Thoracic aorta (tissue), 2 donors: ENCODE measurements at places on chromosomes 13 and 19.

DNA sequence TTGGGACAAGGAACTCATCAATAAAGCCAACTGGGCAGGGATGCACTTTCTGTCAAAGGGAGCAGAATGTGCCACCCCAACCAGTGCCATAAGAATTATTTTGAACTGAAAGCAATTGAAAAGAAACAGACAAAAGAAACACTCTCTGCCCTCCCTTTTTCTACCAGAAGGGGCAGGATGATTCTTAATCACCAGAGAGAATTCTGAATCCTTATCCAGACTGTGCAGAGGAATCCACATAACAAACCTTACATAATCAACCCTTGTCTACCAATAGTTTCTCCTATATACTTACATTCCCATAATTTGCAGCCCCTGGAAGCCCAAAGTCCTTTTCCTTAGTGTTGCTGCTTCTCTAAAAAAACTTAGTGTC, 520.7 kb upstream of the NBEA start:
- no peak overlapping the region for H3K4me3 ChIP-seq
- H3K27ac ChIP-seq, result no peak overlapping the region
- H3K36me3 ChIP-seq, result no peaks in the 10 kb centered on the region
- no peak for DNase-seq
- H3K4me1 ChIP-seq, result no peaks in the 10 kb centered on the region
- no peaks in the 10 kb centered on the region for H3K27me3 ChIP-seq

GRCh38 chr19:33273881-33274662, 28.3 kb downstream of the CEBPA start:
- H3K4me3 ChIP-seq, result no peak overlapping the region
- no peaks in the 10 kb centered on the region for H3K27me3 ChIP-seq
- H3K27ac ChIP-seq, result no peak overlapping the region
- peaks cover 9% of the 10 kb centered on the region for H3K4me1 ChIP-seq
- no peaks in the 10 kb centered on the region for H3K36me3 ChIP-seq
- DNase-seq, result peak; percentile 18

- no peak overlapping the region for H3K27ac ChIP-seq
- no peak overlapping the region for H3K4me3 ChIP-seq
- DNase-seq, result no peak
- no peaks in the 10 kb centered on the region for H3K27me3 ChIP-seq
Observed at GRCh38 chr19:6791237-6791636, 18.7 kb downstream of the VAV1 start.

DNA sequence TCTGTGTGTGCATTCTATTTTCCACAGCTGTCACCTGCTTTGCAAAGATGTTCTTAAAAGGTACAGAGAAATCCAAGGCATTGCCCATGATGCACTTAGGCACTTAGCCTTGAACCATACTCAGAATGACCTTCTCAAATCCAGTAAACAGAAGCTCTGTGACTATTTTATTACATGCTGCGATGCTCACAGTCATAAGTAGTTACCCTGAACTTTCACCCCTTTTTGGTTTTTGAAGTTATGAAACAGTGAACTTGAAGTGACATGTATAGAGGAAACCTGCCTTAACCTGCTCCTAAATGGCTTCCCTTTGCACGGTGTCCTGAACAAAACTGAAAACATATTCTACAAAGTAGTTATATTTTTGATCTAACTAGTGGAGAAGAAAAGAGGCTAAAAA, 100.4 kb downstream of the SLC10A2 start:
- H3K4me3 ChIP-seq, result no peak overlapping the region
- no peak overlapping the region for H3K27ac ChIP-seq
- no peaks in the 10 kb centered on the region for H3K36me3 ChIP-seq

- DNase-seq, result no peak
- no peaks in the 10 kb centered on the region for H3K4me1 ChIP-seq
- H3K27ac ChIP-seq, result no peak overlapping the region
- no peak overlapping the region for H3K4me3 ChIP-seq
- H3K36me3 ChIP-seq, result no peaks in the 10 kb centered on the region
Observed at GRCh38 chr19:38993271-38993670, 17.7 kb upstream of the FBXO17 start.

GRCh38 chr13:36450534-36450933, 18.2 kb downstream of the CCNA1 start:
- no peak overlapping the region for H3K27ac ChIP-seq
- H3K4me1 ChIP-seq, result no peaks in the 10 kb centered on the region
- H3K36me3 ChIP-seq, result no peaks in the 10 kb centered on the region

DNA sequence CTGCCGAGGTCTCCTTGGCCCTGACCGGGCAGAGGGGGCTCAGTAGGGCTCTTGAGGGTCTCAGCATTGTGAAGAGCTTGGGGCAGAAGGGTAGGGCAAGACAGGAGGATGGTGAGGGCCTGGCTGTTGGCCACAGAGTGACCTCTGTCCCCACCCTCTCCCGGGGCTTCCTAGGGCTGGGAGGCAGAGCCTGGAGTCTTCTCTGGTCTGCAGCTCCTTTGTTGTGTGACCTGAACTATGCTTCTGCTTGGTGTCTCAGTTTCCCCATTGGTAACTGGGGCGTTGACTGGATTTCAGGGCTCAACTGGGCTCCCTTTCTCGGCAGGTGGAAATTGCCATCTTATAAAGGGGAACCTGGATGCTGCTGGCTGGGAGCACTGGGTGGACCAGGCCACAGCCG, 30.1 kb upstream of the PEPD start:
- no peaks in the 10 kb centered on the region for H3K4me1 ChIP-seq
- no peaks in the 10 kb centered on the region for H3K27me3 ChIP-seq
- no peaks in the 10 kb centered on the region for H3K36me3 ChIP-seq
- H3K4me3 ChIP-seq, result no peak overlapping the region

- peaks cover 3% of the 10 kb centered on the region for H3K4me1 ChIP-seq
- DNase-seq, result no peak
- no peak overlapping the region for H3K4me3 ChIP-seq
- H3K27ac ChIP-seq, result no peak overlapping the region
- peaks cover 53% of the 10 kb centered on the region for H3K36me3 ChIP-seq
- no peaks in the 10 kb centered on the region for H3K27me3 ChIP-seq
Observed at GRCh38 chr19:49541914-49542313, 14.1 kb downstream of the RCN3 start.

- H3K36me3 ChIP-seq, result no peaks in the 10 kb centered on the region
- H3K4me1 ChIP-seq, result peaks cover 25% of the 10 kb centered on the region
- peak overlapping the region; percentile 73 for H3K4me3 ChIP-seq
Observed at GRCh38 chr13:106919133-106919532, 351.2 kb upstream of the ARGLU1 start.
